NCI-H1105 treated with DMSO at 0.1 percent for 48 hours (cell line): ENCODE measurements at places on chromosomes 12 and 14.

DNA sequence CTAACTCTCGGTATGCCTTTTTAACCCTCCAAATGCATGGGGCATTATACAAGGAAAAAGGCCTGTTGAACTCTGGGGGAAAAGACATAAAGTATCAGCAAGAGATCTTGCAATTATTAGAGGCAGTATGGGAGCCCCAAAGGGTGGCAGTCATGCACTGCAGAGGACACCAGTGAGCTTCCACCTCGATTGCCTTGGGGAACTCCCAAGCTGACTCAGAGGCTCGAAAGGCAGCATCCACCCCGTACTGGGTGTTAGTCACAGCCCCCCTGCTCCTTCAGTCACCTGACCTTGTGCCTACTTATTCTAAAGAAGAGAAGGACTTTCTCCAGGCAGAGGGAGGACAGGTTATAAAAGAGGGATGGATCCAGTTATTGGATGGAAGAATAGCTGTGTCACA is 781.4 kb upstream of the TMEM132C start:
- DNase-seq = no peak

DNA sequence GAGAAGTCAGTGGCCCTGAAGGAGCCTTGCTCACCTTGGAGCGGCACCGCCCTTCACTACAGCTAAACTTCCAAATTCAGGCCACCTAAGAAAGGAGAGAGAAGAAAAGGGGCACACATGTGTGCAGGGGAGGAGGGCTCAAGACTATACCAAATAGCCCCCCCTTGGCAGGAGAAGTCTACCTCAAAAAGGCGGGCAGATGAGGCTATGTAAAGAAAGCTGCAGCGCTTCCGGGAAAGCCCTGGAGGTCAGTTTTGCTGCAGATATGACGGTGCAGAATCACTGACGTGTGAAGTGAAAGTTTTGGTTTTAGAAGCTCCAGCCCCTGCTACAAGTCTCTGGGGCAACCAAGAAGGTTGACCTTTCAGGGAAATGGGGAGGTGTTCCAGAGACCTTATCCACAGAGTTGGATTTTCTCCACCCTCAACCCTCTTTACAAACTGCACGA is 48.2 kb upstream of the PNMA1 start:
- no peak for DNase-seq

DNA sequence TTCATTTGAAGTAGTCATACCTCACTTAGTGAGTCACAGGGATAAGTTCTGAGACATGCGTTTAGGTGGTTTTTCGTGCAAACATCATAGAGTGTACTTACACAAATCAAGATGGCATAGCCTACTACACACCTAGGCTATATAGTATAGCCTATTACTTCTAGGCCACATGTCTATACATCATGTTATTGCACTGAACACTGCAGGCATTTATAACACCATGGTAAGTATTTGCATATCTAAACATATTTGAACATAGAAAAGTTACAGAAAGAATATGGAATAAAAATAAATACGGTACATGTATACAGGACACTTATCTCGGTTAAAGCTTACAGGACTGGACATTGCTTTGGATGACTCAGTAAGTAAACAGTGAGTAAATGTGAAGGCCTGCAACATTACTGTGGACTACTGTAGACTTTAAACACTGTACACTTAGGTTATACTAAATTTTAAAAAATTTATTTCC is 670.6 kb downstream of the SLC16A7 start:
- no peak for DNase-seq

DNA sequence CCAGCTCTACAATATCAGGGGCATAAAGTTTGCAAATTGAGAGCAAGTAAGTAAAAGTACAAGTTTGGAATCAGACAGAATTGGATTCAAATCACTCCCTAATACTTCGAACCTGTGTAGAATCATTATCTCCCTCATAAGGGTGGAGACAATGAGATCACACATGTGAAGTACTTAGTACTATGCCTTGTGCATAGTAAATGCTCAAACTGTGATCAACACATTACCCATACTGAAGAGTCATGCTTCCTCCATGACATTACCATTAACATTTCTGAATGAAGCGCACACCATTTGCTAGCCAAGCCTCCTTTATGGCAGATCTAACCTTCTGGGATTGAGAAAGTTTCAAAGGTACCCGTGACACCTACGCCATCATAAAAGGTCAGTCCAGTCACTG is 26.6 kb upstream of the NRDE2 start:
- no peak for DNase-seq

- no peak for DNase-seq
Measured at GRCh38 chr12:5197131-5197530, 153.5 kb downstream of the KCNA5 start.

GRCh38 chr12:3098436-3098835 is 21.3 kb downstream of the TSPAN9 start:
- DNase-seq = no peak

- no peak for DNase-seq
Measured at GRCh38 chr14:22407033-22407432, 182.0 kb downstream of the DAD1 start.

DNA sequence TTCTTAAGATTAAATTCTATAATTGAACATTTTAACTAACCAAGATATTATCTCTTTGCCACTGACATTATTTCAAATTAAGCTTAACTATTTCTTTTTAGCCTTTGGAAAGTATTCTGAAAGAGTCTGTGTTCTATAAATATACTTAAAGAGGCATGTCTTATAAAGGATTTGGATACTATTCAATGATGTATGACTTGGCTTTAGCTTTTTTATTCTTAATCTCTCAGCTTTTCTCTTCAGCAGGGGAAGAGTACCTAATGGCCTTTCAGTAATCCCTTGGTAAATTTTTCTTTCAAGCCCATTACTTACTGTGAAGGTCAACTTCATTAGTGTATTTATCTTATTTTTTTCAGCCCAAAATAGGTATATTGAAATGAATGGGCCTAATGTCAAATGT is 113.8 kb downstream of the LRRK2 start:
- DNase-seq = no peak

DNA sequence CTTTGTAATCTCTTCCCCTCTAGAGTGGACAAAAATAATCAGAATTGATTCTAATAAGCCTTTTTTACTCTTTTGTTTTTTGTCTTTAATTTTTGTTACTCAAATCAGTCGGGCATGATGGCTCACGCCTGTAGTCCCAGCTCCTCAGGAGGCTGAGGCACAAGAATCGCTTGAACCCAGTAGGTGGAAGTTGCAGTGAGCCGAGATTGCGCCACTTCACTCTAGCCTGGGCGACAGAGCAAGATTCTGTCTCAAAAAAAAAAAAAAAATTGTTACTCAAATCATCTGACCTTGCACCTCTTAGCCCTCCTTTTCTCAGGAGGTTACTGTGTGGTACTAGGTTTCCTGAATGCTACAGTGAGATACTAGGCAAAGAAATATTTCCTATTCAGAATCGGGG is 280.6 kb downstream of the PDZRN4 start:
- DNase-seq = no peak

DNA sequence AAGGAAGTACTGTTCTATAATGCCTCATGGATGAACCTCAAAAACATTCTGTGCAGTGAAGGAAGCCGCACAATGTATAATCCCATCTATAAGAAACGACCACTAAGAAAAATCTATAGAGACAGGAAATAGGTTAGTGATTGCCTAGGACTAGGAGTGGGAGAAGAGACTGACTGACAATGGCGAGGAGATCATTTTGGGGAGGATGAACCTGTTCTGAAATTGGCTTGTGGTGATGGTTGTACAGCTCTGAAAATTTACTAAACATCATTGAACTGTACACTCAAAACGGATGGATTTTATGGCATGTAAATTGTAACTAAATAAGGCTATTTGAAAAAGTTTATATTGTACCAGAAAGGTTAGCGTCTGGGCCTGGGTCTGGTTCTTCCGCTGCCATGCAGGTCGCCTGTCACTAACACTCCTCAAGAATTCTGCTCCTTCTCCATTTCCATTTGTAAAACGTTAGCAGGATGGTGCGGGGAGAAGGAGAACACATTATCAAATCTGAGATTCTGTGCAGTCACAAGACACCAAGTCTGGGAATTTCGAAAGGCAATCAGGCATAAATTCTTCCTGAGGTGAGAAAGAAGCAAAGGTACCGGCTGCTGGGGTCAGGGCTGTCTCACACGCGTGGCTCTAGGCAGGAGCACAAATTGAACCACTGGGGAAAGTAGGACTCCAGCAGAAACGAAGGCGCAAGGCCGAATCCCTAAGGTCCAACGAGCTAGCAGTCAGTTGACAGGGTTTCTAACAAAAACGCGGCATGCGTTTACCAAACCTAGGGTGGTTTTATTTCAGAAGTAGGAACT is 845 bp upstream of the COCH start:
- DNase-seq = no peak

DNA sequence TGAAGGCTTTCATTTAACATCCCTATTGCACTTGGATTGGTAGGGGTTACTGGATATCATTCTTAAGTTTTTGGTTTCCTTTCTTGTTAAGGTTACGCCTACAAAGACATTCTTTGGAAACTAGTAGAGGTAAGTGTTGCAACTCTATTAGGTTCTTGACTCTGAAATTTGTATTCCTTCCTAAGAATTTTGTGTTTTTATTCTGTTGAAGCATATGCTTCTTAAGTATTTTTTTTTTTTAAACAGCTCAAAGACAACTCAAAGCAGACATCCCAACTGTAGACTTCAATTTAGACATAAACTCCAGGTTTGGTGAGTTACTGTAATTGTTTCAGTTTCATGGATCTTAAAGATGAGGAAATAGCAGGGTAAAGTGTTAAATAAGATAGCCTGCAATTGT is 1.1 kb upstream of the RBMS2 start:
- no peak for DNase-seq

DNA sequence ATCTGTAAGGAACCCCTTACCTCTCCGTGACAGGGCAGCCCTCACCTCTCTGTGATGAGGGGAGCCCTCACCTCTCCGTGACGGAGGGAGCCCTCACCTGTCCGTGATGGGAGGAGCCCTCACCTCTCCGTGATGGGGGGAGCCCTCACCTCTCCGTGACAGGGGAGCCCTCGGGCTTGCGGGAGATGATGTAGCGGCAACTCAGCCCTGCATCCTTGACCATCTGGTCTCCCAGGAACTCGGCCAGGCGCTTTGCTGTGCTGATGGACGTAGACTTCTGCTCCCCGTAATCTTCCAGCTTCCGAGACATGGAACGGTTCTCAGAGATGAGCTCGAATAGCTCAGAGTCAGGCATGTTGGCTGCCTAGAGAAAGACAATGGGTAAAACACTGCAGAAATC is 28.0 kb downstream of the POLE start:
- DNase-seq = no peak

DNA sequence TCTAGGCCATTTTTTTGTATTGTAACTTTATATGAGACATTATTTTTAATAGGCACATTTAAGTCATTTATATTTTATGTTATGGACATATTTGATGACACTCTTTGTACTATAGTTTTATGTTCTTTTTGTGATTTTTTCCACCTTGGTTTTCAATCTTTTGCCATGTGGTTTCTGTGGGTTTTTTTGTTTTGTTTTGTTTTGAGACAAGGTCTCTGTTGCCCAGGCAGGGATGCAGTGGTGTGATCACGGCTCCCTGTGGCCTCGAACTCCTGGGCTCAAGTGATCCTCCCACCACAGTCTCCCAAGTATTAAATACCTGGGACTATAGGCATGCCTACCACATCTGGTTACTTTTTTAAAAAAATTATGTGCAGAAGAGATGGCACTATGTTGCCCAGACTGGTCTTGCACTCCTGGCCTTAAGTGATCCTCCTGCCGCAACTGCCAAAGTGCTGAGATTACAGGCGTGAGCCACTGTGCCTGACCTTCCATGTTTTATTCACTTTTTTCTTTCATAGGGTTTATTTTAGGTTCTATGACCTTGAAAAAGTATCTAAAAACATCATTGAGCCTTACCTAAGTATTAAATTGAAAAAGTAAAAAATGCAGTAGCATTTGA is 16.3 kb downstream of the MSRB3 start:
- no peak for DNase-seq

DNA sequence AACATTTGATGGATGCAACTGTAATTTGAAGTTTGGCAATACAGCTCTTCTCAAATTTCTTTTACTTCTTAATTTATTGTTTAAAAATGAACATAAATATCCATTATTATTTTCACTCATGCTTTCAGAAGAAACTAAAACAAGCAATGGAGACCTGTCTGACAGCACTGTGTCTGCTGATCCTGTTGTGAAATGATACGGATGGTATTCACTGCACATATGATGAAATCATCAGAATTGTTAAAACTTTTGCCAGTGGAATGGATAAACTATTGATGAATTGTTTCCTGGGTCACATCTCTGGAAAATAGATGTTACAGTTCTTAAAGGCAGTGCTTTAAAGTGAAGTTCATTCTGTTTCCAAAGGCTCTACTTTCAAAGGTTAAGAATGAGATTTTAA is 59.2 kb downstream of the WASHC4 start:
- DNase-seq = no peak

DNA sequence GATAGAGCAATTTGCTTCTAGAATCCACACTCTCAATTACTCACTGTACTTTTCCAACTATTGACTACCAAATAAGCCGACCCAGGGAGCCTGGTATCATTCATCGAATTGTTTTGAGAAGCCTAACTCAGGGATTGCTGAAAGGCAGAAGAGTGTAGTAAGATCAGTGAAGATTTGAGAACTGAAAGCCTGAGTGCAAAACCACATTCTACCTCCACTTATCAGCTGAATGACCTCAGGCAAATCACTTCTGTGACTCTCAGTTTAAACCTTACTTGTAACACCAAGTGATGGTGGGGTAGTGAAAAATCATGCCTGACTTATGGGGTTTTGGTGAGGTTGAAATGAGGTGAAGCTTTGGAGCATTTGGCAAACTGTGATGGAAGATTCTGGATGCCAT is 126.1 kb upstream of the MAX start:
- DNase-seq = no peak

- no peak for DNase-seq
Measured at GRCh38 chr14:72247896-72248465, 315.8 kb downstream of the RGS6 start.

- no peak for DNase-seq
Measured at GRCh38 chr12:105970885-105971284, 167.9 kb downstream of the NUAK1 start.

DNA sequence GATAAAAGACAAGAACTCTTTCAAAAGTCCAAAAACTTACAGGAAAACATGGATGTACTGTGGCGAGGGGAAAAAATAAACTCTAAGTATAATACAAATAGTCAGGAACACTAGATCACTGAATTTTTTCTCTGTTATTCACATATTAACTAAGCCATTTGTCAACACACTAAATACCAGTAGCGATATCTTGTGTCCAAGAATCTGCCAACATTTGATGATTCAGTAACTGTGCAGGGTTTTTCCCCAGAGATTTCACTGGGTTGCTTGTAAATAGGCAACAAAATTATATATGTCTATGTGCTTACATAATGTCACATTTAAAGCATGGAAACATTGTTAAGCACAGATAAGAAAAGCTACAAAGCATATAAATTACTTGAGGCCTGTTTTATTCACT is 205.9 kb downstream of the KIF21A start:
- DNase-seq = no peak

- no peak for DNase-seq
Measured at GRCh38 chr14:75979648-75980565, 1.9 kb downstream of the TGFB3 start.

- DNase-seq = peak; percentile 26
Measured at GRCh38 chr14:69880044-69880487, 850 bp downstream of the SMOC1 start.

GRCh38 chr12:28543021-28543890 is 353.0 kb downstream of the CCDC91 start:
- no peak for DNase-seq

- no peak for DNase-seq
Measured at GRCh38 chr12:3740480-3741231, 12.3 kb downstream of the CRACR2A start.

GRCh38 chr12:26252946-26253345 is 57.6 kb downstream of the SSPN start:
- no peak for DNase-seq

GRCh38 chr12:96466939-96467751 is 22.2 kb upstream of the CFAP54 start:
- no peak for DNase-seq

- DNase-seq = no peak
Measured at GRCh38 chr14:104169699-104170479, 31.5 kb downstream of the KIF26A start.
